NCI-H2029 (cell line): ENCODE measurements at places on chromosomes 6 and 20.

DNA sequence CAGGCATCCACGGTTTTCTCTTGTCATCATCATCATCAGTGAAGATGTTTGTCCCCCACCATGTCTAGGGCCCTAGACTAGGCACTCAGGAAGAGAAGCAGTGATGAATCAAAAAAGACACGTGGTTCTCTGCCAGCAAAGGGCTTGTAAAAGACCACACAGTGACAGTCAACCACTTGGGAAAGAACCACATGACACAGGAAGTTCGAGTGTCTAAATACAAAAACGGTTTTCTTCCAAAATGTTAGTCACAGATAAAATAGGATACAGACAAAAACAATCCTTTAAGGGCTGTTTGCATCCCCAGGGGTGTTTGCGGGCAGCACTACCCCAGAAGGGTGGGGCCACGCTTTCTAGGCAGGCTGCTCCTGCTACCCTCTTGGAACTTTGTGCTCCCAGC lies 356.8 kb upstream of the AGPAT4 start:
- DNase-seq: no peak

GRCh38 chr6:157830354-157831017 lies 7.4 kb downstream of the SNX9 start:
- no peak for DNase-seq

DNA sequence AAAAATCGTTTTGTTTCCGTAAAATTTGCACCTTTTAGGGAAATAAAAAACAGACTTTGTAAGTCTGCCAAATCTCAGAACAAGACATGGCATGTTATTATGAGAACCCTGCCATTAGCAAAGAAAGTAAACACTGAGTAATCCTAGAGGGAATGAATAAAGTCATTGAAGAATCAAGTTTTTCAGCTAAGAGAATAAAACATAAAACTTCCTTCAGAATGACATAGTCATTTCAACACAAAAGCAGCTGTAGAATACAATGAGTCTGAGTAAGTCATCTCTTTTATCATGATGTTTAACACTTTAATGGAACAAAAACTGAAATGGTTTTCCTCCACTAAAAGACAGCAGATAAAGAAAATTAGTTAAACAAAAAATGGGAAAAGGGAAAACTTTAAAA lies 10.3 kb upstream of the DST start:
- no peak for DNase-seq

DNA sequence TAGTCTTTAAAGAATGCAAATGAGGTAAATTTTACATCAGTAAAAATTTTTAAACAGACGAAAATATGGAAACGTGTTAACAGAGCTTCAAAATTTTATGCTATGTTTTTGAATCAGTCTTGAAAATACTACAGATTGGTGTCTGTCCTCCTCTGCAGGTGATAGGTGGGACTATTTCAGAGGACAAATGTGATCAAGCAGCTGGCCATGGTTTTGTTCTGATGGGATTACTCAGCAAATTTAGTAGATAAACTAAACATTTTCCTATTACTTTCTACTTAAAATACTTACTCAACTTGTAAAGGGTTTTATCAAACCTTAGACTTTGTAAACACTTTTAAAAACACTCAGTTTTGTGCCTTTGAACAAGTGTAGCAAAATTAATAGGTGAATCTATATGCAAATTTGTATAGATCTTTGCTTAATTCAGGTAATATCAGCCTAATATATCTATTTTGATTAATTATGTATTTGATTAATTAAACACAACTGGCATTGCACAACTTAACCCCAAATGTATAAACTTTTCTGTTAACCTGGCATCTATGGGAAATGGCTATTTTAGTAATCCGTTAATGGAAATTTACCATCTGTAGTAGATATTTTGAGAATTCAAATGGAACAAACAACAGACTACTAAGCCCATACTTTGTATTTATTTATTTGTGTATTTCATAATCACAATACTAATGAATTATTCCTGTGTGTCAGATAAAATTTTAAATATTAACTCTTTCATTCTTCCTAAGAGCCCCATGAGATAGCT lies 22.5 kb downstream of the ADGRB3 start:
- DNase-seq: no peak

GRCh38 chr6:135182071-135183001 lies 1.2 kb downstream of the MYB start:
- DNase-seq: peak; percentile 3

DNA sequence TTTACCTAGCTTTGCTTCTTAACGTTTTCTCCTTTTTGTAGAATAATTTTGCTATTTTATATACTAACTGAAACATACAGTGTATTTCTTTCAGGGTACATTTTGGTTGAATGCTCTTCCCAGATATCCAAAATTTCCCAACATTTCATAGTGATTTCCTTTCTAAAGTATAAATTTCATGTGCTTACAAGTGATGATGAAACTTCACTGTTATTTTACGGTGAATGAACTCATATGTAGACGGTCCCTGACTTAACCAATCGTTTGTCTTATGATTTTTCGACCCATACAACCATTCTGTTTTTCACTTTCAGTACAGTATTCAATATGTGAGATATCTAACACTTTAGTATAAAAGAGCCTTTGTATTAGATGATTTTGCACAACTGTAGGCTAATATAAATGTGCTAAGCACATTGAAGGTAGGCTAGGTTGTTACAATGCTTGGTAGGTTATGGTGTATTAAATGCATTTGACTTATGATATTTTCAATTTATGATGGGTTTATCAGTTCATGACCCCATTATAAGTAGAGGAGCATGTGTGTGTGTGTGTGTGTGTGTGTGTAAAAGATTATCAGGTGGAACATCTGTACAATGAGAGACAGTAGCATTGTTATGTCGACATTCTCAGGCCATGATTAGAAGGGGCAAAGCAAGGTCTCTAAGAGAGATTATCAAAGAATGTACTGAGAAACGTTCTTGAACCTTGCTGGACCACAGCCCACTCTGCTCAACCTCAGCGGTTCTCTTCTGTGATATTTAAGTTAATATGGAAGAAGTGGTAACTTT lies 20.9 kb downstream of the HIVEP1 start:
- DNase-seq: no peak

DNA sequence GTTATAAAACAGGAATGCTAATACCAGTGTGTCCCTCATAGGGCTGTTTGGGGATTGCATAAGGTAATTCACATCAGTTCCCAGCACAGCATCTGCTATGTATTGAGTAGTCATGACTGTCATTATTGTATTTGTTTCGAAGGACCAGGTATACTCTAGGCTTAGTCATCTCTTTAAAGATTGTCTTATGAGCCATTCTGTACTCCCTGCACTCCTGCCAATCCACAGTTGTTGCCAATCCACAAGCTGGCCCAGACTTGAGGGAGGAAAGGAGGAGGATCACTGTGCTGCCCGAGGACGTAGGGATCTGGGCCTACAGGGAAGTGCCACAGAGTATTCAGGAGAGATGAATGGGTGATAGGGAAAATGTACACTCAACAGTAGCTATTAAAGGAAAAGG lies 113.0 kb upstream of the TIAM2 start:
- no peak for DNase-seq

DNA sequence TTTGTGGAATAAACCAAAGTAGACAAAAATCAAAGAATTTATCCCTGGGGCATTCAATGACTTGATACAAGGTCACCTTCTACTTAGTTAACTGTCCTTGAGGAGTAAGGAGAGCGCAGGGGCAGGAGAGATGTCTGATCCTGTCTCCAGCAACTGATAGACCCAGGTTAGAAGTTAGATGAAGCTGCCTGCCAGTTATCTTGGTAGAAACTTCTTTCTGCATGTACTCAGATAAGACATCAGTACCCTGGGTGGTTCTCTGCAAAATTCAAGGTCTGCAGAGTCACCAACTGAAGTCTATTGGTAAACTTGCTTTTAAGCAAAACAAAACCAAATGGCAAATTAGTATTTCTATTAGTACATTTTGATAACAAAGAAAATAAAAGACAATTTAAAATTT lies 2.7 kb downstream of the SGK1 start:
- DNase-seq: no peak

DNA sequence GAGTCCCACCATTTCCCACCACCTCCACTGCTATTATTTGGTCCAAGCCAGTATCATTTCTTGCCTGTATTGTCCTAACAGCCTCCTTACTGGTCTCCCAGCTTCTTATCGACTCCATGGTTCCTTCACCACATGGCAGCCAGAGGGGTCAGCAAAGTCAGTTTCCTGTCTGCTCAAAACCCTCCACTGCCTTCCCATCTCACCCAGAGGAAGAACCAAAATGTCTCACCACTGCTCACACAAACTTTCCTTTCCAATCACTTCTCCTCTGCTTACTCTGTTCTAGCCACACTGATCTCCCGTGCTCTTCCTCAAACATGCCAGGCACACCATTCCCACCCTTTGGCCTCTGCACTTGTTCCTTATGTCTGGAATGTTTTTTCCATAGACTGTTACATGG lies 39.7 kb downstream of the BCL2L1 start:
- DNase-seq: no peak

GRCh38 chr6:107716688-107717089 lies 107.4 kb downstream of the SCML4 start:
- no peak for DNase-seq

DNA sequence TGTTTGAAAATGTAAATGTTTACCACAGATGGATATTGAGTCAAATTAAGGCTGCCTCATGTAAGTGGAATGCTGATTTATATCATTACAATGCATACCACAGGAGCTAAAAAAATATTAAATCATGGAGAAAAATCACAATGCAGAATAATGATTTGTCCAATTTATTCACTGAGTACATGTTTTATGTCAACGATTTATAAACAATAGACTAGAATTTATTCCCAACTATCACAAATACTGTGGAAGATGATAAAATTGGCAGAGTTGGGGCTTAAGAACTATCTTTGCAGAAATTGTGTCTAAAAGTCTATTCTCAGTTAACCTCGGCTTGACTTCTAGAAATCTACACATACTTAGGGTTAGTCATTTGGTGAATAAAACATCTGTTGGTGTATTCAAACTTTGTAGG lies 472.1 kb upstream of the MARCKS start:
- DNase-seq: no peak

- no peak for DNase-seq
Measured at GRCh38 chr6:62519574-62519973, 233.5 kb upstream of the KHDRBS2 start.

GRCh38 chr6:15522026-15522425 lies 140.8 kb downstream of the DTNBP1 start:
- no peak for DNase-seq

- DNase-seq: no peak
Measured at GRCh38 chr6:142313284-142313683, 11.5 kb downstream of the ADGRG6 start.

DNA sequence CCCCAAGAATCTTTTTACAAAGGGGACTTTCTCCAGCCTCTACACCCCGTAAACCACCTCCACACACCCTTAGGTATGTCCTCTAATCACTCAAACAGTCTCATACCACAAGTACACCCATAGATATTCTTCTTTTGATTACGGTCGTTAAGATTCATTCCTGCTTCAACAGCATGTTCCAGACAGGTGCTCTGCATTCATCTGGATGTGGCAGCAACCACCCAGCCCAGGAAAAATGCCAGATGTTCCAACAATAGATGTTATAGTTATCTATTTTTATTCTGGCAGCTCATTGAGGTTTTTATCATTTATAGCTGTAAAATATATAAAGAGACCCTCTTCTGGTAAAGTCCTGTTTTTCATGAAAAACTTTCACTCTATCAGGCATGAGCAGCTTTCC lies 60.7 kb downstream of the SIM1 start:
- DNase-seq: no peak

- no peak for DNase-seq
Measured at GRCh38 chr6:85252552-85252951, 197.3 kb upstream of the NT5E start.

- no peak for DNase-seq
Measured at GRCh38 chr20:58723628-58723984, 31.0 kb downstream of the NPEPL1 start.

GRCh38 chr20:32193996-32194395 lies 13.5 kb downstream of the PLAGL2 start:
- no peak for DNase-seq

GRCh38 chr6:119653329-119653728 lies 303.8 kb upstream of the MAN1A1 start:
- DNase-seq: no peak

DNA sequence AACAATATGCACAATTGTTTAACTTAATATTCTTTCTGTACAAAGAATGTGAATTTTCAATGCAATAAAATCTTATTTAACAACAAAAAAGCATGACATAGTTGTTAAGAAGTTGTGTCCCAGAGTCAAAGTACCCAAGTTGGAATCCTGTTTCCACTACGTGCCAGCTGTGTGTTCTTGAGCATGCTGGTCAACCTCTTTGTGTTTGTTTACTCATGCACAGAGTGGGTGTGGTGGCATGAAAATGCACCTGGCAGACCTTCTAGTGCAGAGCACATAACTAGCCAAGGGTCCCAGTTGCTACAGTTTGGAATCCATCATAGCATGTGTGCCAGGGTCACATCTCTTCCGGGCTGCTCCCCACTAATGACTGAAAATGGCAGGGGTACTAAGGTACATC lies 24.7 kb upstream of the MOCS1 start:
- no peak for DNase-seq

- no peak for DNase-seq
Measured at GRCh38 chr20:36010825-36011224, 42.4 kb downstream of the CNBD2 start.

GRCh38 chr20:48787861-48788375 lies 39.9 kb downstream of the PREX1 start:
- no peak for DNase-seq
